Hippocampal formation (tissue), 2 donors: ENCODE measurements at places on chromosomes 4 and X.

- DNase-seq, result no peak
These were observed 152.6 kb downstream of the GASK1B start for GRCh38 chr4:158020176-158020575.

DNA sequence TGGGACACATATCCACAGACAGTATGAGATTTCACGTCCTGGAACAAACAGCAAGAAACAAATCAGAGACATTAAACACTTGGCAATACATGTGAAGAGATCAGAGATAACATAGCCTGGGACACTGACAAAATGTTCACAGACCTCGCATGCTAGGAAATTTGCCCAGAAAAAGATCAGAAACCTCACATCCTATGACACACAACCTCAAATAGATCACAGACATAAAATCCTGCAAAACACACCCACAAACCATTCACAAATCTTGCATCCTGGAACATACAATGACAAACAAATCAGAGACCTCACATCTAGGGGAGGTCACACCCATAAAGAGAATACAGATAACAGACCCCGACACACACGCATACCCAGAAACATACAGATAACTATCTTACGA is 18.0 kb downstream of the SUV39H1 start:
- no peak for DNase-seq

DNA sequence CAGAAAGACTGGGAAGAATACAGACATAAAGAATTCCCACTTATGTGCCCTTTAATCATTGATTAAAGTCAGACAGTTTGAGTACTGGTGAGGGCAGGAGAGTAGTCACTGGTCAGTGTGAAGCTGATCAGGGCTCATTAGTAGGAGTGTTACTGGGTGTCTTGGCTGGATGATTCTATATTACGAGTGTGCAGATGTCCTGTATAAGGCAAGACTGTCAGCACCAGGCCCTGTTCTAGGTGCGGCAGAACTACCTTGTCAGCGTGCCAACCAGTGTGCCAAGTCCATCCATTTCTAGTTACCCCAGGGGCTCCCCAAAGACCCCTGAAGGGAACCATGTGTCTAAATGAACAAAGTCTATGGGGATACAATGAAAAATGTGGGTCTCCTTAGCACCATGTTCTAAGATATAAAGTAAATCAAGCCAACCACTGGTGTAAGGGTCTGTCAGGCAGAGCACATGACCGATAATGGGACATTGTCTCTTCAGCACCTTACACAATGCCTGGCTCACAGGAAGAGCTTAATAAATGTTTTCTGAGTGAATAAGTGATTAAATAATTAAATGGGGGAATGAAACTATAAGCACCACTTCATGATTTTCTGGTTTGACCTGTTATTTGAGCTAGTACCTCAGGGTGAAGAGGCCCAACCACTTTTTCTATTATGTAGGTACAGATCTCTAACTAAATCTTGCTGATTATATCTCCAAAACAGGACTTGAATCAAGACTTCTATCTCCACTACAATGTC is 205.0 kb downstream of the CAMK2D start:
- DNase-seq, result no peak

DNA sequence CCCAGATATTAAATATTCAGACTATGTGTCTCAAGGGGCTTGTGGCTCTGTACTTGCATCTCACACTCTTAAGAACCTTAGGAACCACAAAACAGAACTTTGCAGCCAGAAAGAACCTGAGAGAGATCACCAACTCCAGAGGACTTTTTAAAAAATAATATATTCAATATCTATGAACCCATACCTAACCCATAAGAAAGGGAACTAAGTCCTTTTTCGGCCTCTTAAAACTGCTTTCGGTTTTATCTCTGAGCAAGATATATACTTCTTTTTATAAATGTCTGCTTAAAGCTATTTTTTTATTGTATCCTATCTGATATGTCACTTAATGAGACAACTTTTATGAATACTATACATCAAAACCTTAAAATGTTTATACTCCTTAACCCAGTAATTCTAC is 10.9 kb downstream of the SMARCA1 start:
- no peak for DNase-seq

- no peak for DNase-seq
These were observed 35.4 kb upstream of the CDKL5 start for GRCh38 chrX:18389966-18390365.

DNA sequence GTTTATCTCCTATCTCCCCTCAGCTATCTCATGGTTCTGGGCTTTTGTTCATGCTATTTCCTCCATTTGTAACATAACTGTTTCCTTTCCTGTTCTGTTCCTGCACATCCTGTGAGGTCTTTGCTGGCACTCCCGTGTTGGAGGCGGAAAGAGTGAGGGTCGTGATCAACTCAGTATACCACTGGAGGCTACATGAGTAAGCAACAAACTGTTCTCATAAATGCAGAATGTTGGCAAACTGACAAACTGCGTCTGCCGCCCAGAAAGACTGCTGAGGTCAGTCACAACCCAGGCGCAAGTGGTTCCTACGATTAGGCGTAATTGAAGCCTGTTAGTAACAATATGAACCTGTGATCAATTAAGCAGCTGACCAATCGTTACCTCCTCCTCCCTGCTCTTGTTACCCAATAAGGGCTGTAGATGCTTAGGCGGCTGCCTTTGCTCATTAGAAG is 48.8 kb downstream of the C4orf33 start:
- no peak for DNase-seq

GRCh38 chrX:140711894-140712293 is 2.3 kb downstream of the LINC00632 start:
- no peak for DNase-seq

- DNase-seq, result no peak
These were observed 17.2 kb upstream of the VEGFD start for GRCh38 chrX:15401378-15401777.

- DNase-seq, result no peak
These were observed 17.9 kb downstream of the COQ2 start for GRCh38 chr4:83266689-83267088.

GRCh38 chr4:110533940-110534339 is 58.0 kb downstream of the ENPEP start:
- DNase-seq, result no peak

- DNase-seq, result no peak
These were observed 105.2 kb upstream of the FAM9A start for GRCh38 chrX:8906299-8906938.

DNA sequence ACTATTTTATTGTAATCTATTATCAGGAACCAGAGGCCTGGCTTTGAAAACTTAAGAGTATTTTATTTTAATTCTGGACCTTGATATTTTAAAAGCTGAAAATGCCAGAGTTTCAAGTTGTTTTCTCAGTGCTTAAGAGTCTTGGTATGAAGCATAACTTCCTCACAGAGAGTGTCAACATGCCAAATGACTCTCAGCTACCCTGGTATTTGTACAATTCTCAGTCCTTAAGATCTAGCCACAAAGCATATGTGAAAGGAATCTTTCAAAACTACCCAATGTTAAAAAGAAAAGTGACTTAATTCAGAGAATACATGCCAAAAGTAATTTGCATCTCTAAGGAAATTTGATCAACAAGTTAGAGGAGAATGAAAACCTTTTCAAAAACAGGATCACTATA is 171.9 kb downstream of the DKK2 start:
- no peak for DNase-seq

- DNase-seq, result no peak
These were observed 108.6 kb downstream of the TNIP2 start for GRCh38 chr4:2647403-2648158.

DNA sequence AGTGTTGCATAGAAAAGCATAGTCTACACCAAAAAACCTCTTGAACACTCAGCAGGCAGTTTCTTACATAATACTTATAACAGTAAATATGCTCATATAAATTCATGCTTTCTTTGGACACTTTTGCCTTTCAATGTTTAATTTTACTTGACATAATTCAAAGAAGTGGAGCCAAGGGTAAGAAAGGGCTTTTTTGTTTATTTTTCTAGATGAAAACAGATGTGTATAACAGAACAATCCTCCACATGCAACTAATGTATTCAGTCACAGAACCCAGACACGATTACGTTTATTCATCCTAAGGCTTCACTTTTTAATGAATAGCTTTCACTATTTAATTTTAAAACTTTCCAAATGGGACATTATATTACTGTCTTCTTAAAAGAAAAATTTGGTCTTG is 58.0 kb upstream of the PTPN13 start:
- DNase-seq, result no peak

- DNase-seq, result no peak
These were observed 9.5 kb downstream of the HPGDS start for GRCh38 chr4:94332983-94333590.

DNA sequence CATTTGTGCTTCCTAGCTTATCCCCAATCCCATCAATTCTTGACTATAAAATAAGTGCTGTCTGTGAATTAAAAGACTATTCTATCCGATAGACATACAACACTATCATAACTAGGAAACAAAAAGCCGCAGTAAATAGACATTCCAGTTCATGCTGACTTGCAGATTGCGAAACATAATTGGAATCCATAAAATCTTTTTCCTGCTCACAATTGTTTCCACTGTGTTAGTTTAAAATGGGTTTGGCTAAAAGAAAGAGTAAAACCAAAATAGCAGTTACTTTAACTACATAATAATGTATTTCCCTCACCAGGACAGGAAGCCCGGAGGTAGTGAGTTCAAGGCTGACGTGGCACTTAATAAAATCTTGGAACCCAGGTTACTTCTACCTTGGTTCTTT is 17.2 kb downstream of the SMIM31 start:
- no peak for DNase-seq

DNA sequence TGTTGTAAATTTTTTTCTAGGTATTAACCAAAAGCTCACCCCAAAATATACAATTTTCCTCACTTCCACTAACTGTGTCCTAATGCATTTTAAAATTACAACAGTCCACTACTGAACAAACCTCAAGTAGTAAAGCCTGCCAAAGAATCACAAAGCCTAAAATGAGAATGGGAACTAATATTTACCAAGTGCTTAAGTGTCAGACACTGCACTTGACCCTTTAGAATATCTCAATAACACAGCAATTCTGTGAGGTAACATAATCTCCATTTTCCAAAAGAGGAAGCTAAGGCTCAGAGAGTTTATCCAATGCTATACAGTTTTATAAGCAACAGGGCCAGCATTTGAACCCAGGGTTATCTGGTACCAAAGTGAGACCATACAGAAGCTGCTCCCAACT is 4.9 kb downstream of the SLC9A7 start:
- no peak for DNase-seq

DNA sequence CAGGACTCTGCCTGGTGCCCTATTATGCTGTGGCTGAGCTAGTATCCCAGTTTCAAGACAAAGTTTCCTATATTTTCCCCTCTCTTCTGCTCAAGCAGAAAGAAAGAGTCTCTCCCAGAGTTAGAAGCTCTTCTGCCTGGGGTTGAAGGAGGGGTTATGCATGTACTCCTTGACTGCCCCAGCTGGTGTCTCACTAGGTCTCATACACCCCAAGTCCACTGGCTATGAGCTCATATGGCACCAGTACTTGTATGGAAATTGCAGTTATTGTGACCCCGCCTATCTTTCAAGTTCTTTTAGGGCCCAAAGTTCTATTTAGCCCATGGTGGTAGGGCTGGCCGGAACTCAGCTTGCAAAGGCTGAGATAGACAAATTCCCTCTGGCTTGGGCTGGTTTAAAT is 131.8 kb downstream of the NBDY start:
- DNase-seq, result no peak

DNA sequence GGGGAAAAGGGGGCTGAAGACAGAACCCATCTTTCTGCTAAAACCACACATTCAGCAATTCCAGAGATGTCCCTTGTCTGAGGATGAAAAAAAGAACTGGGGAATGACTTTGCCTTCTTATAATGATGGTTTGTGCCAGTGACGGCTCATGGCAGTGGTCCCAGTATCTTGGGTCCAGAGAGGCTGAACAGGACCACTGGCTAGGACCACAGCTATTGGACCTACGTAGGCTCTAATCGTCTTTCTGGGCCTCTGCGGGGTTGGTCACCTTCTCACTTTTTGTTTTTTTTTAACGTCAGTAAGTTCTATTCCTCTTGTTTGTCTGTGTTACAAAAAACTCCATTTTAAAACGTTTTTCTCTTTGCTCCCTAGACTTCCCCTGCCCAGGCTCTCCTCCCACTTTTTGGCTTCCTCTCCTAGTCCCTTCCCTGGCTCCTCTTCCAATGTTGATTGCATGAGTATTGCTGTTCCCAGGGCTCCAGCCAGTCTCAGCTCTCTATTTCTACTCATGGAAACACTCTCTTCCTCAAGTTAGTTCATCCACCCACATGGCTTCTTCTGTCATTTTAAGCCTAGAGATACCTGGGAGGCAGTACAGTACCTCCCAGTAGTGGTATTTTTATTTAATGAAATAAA is 52.6 kb upstream of the STX18 start:
- DNase-seq, result no peak

GRCh38 chr4:133865612-133866327 is 335.8 kb downstream of the PABPC4L start:
- no peak for DNase-seq

- DNase-seq, result no peak
These were observed 952.3 kb downstream of the RPA4 start for GRCh38 chrX:97835969-97836368.

DNA sequence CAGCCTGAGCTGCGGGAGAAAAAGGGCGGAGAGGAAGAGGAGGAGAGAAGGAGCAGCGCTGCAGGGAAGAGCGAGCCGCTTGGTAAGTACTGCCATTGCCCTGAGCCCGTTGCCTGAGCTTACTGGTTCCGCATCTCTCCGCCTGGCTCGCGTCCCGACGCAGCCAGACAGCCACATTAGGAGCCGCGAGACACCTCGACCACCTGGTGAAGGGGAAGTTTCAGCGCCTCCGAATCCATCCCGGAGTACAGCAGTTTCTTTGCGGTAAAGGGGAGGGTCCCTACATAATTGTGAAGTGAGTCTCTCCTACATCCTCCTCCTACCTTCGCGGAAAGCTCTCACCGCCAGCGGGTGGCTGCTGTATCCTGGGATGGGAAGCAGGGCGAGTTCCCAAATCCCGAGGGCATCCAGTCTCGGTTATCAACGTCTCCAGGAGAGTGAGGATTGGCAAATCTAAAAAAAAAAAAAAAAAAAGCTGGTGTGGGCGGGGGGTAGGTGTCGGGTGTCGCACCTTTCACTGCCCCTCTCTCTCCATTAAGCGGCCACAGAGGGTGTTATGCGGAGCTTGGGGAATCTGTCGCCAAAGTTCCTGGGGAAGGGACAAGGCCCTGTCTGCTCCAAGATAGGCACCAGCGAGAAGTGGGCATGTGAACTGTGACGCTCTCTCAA is 7.9 kb downstream of the TBX22 start:
- no peak for DNase-seq

DNA sequence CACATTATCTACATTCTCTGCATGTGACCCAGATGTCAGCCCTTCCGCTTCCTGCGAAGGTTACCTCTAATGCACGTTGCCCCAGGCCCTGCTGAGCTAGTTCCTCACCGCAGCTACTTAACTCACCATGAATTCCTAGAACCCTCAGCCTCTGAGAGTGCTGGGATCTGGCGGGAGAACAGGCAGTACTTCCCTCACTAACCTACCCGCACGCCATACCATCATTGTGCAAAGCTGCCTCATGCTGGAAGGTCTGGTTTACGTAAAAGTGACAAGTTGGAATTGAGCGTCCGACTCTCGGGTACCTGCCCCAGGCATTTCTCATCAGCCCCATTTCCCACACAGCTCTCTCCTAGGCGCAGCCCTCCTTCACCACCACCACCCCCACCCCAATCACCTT is 6.3 kb downstream of the SLC25A4 start:
- DNase-seq, result no peak

- no peak for DNase-seq
These were observed 38.5 kb downstream of the HERC3 start for GRCh38 chr4:88630756-88631155.

GRCh38 chrX:71910986-71911730 is 513 bp downstream of the NHSL2 start:
- DNase-seq, result no peak

GRCh38 chr4:100060765-100061416 is 110.8 kb upstream of the H2AZ1 start:
- DNase-seq, result no peak
